ENCODE measurements at places on chromosomes 7 and 10.

DNA sequence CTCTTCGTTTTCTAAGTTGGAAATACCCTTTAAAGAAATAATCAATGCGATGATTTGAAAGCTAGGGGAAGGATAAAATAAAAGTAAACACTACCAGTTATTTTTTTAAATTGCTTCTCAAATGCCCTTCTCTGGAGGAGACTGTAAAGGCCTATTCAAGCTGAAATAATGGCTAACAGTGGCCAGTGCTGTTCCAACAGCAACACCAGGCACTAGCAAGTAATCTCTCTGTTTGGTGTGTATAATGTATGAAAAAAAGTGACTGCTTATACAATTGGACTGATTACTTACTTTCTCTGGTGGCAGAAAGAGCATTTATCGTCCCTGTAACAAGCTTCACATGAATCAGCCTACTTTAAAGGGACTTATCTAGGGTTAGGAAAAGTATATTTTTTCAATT, 102.7 kb downstream of the CSTF2T start:
- DNase-seq: no peak

DNA sequence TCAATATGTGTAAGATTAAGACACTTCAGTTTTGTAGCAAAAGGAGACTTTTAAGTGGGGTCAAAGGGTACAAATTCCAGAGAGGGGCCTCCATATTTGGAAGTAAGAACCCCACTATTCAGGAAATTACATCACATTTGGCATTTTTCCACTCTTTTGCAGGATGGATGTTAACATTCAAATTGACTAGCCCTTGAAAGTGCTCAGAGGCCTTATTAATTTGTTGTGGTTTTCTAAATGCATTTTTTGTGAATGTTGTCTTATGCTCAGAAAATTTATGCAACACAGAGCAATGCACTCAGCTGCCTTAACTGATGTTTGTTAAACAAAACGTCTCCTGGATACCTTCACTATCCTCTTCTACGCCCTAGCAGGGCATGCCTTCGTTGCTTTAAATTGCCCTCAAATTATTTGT, 50.9 kb upstream of the PDLIM1 start:
- no peak for DNase-seq

DNA sequence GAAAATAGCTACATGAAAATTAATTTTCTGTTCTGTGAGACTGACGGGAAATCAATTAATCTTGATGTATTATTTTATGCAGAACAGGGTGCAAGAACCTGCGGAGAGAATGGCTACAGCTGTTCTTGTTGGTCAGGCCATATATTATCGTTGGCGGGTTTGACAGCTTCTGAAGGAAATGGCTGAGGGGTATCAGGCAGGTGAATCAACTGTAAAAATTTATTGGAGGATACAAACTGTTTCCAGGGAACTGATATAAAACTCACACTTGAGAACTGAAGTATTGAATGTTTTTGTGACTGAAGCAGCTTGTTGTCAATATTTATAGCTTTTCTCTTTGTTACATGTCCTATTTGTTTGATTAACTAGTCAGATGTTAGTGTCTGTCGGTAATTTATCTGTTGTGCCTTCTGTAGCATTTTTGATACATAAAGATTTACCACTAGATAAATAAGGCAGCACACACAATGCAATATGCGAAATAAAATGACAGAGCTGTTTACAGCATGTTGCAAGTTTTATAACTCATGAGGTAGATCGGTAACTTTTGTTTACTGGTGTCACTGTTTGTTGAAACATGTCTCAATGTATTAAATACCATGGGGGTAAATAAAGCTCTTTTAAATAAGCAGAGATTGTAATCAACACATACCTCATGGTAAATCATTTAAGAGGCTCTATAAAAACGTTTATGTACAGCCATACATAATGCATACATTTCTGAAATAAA, 308.2 kb downstream of the LRMDA start:
- no peak for DNase-seq

DNA sequence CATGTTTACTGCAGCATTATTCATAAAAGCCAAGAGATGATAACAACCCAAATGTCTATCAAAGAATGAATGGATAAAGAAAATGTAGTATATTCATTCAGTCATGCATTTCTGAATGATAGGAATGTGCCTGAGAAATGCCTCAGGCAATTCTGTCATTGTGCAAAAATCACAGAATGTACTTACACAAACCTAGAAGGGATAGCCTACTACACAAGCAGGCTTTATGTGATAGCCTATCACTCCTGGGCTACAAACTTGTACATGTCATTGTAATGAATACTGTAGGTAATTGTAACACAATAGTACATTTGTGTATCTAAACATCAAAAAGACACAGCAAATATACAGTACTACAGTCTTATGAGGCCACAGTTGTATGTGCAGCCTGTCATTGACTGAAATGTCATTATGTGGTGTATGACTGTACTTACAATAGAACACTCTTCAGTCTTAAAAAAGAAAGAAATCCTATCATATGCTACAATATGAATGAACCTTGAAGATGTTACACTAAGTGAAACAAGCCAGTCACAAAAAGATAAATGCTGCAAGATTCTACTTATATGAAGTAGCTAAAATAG, 141.8 kb upstream of the GPR22 start:
- DNase-seq: peak; percentile 30

DNA sequence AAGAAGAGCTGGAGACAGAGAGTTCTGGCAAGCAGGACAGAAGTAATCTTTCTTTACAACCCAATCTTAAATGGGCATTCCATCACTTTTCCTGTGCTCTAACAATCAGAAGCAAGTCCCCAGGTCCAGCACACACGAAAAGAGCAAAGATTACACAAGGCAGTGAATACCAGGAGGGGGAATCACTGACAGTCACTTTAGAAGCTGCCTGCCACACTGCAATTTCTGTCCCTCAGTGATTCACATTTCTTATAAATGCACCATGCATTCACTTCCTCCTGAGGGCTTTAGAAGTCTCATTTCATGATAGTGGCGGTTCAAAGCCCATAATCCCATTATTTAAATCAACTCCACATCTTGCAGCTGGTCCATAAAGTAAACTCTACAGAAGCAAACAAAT, 362.5 kb downstream of the POM121L12 start:
- DNase-seq: no peak

GRCh38 chr10:108597031-108597430, 1326.3 kb downstream of the XPNPEP1 start:
- no peak for DNase-seq

GRCh38 chr7:104240401-104240800, 32.6 kb upstream of the ORC5 start:
- DNase-seq: no peak

DNA sequence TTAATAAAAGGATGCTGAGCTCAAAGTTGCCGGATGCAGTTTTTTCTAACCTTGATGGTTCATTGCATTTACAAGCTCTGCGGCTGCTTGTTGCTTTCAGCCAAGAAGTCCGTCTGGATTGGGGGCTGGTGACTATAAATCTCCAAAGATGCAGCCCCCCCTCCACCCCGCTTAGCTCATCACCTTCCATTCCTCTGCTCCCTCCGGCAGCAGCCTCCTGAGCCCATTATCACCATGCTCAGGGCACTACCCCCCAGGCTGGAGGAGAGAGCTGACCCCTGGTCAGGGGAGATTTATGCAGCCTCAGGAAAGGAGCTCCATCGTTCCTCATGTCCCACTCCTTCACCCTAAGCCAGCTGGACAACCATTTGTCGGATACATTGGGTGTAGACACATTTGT, 55.3 kb upstream of the ZRANB1 start:
- DNase-seq: no peak

Measured in amniotic stem cell (primary cell).